ENCODE measurements at places on chromosomes 11 and 22. TPM values are rescaled to one million over a fixed set of nuclear protein-coding genes. Genes with fewer than 3 reads are reported as not detected.

ATG2A gene
- 17.5 TPM for total RNA-seq

SMIM35 gene
- total RNA-seq = not detected

GRIK4 gene
- total RNA-seq = not detected

IRF7 gene
- total RNA-seq = 16.9 TPM

MS4A6A gene
- total RNA-seq = 6.1 TPM

DNA sequence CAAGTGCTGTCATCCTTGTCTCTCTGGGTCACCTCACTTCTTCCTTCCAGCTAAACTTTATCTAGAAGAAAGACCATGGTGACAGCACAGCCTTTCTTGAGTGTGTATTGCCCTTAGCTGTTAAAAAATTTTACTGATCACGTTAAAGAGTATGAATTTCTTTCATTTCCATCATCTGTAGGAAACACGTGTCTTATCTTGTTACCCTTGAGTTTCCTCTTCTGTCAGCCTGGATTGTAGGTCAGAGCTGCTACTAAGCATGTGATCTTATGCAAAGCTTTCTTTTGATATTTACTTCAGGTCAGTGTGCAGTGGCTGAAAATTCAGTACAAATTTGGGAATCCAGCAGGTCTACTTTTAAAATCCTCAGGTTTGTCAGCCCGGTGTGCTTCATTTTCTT, 512.2 kb upstream of the ARHGAP42 start:
- H3K4me3 ChIP-seq = no peak overlapping the region
- H3K27me3 ChIP-seq = no peaks in the 10 kb centered on the region
- no peaks in the 10 kb centered on the region for H3K4me1 ChIP-seq
- no peaks in the 10 kb centered on the region for H3K36me3 ChIP-seq

GRCh38 chr11:1303973-1304372, 5.5 kb downstream of the TOLLIP start:
- DNase-seq = no peak
- H3K27ac ChIP-seq = peak overlapping the region; percentile 88
- H3K4me3 ChIP-seq = peak overlapping the region; percentile 20
- H3K36me3 ChIP-seq = no peaks in the 10 kb centered on the region
- no peaks in the 10 kb centered on the region for H3K27me3 ChIP-seq

- no peak overlapping the region for H3K27ac ChIP-seq
- H3K36me3 ChIP-seq = no peaks in the 10 kb centered on the region
- no peaks in the 10 kb centered on the region for H3K27me3 ChIP-seq
- DNase-seq = no peak
Measured at GRCh38 chr11:78234006-78234405, 45.3 kb downstream of the USP35 start.

DNA sequence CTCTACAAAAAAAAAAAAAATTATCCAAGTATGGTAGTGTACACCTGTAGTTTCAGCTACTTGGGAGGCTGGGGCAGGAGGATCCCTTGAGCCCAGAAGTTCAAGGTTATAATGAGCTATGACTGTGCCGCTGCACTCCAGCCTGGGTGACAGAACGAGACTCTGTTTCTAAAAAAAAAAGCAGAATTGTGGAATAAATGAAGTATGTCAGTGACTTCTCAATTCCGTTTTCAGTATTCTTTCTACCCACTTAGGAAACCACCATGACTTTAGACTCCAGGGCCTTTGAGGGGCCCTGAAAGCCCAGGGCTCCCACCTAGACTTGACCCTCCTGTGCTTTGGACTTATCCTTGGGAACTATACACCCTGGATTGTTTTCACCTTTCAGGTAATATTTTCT, 6.5 kb upstream of the NUP160 start:
- H3K4me1 ChIP-seq = peaks cover 27% of the 10 kb centered on the region
- H3K27me3 ChIP-seq = no peaks in the 10 kb centered on the region
- H3K4me3 ChIP-seq = no peak overlapping the region
- H3K36me3 ChIP-seq = no peaks in the 10 kb centered on the region

DNA sequence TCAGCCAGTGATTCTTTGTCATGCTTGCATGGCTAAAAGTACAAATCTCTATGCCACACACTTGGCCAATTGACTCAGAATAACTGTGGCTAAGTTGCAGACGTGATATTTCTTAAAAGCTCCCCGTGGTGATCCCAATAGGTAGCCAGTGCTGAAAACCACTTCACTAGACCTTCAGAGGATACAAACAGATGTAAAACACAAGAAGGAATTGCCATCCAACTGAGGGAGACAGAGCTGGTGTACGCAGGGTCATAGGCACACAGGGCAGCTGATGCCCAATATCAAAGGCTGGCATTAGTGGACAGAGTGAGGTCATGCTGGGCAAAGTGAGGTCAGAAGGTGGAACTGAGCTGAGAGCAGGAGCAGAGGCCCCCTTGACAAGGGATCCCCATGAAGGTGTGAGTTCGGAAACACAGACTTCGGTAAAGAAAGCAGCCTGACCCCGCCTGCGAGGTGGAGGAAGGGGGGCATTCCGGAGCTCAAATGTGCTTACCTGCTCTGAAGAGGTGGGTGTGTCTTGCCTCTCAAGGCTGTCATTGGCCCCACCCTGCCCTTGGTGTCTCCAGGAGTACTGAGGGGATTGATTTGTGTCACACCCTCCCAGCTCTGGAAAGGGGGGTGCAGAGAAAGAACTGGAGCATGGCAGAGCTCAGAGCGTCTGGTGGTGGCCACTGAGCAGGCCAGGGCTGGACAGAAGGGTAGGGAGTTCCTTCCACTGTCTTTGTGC, 344.9 kb upstream of the B3GAT1 start:
- H3K4me3 ChIP-seq = no peak overlapping the region
- H3K27ac ChIP-seq = no peak overlapping the region
- no peaks in the 10 kb centered on the region for H3K27me3 ChIP-seq

DNA sequence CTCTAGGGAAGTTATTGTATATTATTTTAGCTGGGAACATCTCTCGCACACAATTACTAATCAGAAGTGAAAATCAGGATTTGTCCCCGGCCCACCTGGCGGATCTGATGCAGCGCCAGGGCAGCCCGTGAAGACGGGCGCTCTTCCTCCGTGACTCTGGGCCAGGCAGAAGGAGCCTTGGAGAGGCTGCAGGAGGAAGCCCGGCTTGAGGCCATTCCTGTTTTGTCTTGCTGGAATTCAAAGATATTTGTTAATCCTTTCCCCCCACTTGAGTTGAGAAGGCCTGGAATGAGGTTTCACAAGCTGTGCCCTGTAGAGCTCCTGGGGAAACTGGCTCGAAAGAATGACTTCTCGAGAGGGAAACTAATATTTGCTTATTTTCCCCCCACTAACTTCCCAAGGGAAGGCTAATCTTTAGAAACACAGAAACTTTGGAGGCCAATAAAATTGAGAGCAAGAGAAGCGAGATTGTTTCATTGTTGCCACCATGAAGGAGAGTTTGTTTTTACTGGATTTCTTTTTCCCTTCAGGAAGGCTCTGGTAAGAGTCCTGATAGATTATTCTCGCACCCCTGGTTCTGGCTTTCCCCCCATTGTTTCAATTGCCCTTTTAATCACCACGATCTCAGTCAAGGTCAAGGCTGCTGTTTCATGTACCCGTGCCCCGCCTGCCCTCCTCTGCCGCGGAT, 92.8 kb upstream of the SEPTIN5 start:
- no peak overlapping the region for H3K4me3 ChIP-seq
- no peak for DNase-seq
- no peaks in the 10 kb centered on the region for H3K27me3 ChIP-seq
- no peaks in the 10 kb centered on the region for H3K36me3 ChIP-seq
- H3K27ac ChIP-seq = peak overlapping the region; percentile 4
